T-helper 17 cell (primary cell): ENCODE measurements at places on chromosomes 4 and X. TPM values are rescaled to one million over a fixed set of nuclear protein-coding genes. Genes with fewer than 3 reads are reported as not detected.

Gene PABPC4L
- total RNA-seq, result not detected

Gene NOX1
- total RNA-seq, result not detected

Gene RNF128
- total RNA-seq, result not detected

Gene DDX60
- 13.9 TPM for total RNA-seq

Gene AR
- total RNA-seq, result 1.5 TPM

Gene GPC4
- total RNA-seq, result not detected

Gene UBA6
- 43.7 TPM for total RNA-seq

Gene BEX1
- not detected for total RNA-seq

Gene ASB5
- not detected for total RNA-seq

Gene MAP9
- total RNA-seq, result 19.5 TPM

Gene POF1B
- 0.85 TPM for total RNA-seq

Gene DDIT4L
- not detected for total RNA-seq
